Activated CD8-positive, alpha-beta T cell treated with anti-CD3 and anti-CD28 coated beads for 36 hours (primary cell): ENCODE measurements at places on chromosomes 2 and 18. TPM values are rescaled to one million over a fixed set of nuclear protein-coding genes. Genes with fewer than 3 reads are reported as not detected.
A peak's percentile ranks its signal among the peaks of the same experiment; 100 is the strongest.

Gene EIF4E2
- 49.2 TPM for total RNA-seq

- no peak for DNase-seq
- H3K27ac ChIP-seq = no peak overlapping the region
- no peaks in the 10 kb centered on the region for H3K36me3 ChIP-seq
- H3K4me1 ChIP-seq = no peaks in the 10 kb centered on the region
Measured at GRCh38 chr18:58105888-58106260, 61.8 kb downstream of the NEDD4L start.

GRCh38 chr2:104939570-104940217, 85.8 kb downstream of the POU3F3 start:
- H3K36me3 ChIP-seq = no peaks in the 10 kb centered on the region
- DNase-seq = no peak
- no peak overlapping the region for H3K4me3 ChIP-seq
- peaks cover 3% of the 10 kb centered on the region for H3K27me3 ChIP-seq

DNA sequence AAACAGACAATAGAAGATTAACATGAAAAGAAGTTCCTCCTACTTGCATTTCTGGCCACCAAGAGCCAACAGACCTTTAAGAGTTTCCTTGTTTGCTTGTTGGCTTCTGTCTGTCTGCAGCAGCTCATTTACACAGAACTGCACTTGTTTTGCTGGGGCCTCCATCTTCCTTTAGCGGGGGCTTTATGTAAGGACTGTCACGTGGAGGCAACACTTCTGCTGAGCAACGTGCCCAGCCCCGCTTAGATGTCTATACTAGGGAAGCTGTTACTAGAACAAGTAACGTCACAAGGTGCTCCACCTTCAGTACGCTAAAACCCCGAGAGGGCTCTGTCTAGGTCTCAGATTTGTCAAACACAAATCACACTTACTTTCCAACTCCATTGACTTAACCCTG, 104.3 kb upstream of the PXDN start:
- no peaks in the 10 kb centered on the region for H3K36me3 ChIP-seq
- no peak overlapping the region for H3K4me3 ChIP-seq
- H3K4me1 ChIP-seq = no peaks in the 10 kb centered on the region
- DNase-seq = no peak

DNA sequence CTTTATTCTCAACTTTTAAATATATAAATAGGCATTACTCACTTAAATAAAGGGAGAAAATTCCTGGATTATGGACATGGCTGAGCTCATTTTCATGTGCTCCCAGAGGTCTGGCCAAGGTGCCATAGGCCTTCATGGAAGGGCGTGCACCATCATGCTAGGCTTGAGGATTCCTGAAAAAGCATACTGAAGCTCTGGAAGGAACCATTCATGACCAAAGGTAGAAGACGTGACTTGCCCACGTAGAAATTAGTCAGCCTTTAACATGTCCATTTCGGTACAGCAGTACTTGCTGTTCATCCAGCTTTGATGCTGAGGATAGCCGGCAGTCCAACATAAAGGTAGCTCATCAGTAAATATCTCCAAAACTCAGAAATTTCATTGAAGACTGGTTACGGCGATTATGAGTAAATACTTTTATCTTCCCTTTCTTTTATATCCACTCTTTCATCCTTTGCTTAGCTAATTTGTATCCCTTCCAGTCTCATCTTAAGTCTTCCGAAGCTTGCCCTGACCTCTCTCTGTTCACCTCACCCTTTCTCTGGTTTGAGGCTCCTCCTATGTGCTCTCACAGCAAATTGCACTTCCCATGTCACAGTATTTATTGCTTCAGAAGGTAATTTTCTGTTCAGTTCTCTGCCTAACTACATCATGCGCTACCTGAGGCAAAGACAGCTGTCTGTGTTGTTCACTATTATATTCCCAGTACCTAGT, 32.3 kb upstream of the ASNSD1 start:
- H3K4me3 ChIP-seq = no peak overlapping the region
- no peaks in the 10 kb centered on the region for H3K27me3 ChIP-seq
- H3K36me3 ChIP-seq = no peaks in the 10 kb centered on the region
- no peak for DNase-seq

GRCh38 chr2:25266399-25266798, 75.3 kb downstream of the DNMT3A start:
- H3K36me3 ChIP-seq = peaks cover 60% of the 10 kb centered on the region
- H3K4me1 ChIP-seq = peaks cover 27% of the 10 kb centered on the region
- DNase-seq = no peak
- no peak overlapping the region for H3K4me3 ChIP-seq

- H3K4me3 ChIP-seq = peak overlapping the region; percentile 88
- peaks cover 38% of the 10 kb centered on the region for H3K4me1 ChIP-seq
- peak; percentile 65 for DNase-seq
- peak overlapping the region; percentile 92 for H3K27ac ChIP-seq
- peaks cover 38% of the 10 kb centered on the region for H3K36me3 ChIP-seq
Measured at GRCh38 chr2:230713331-230714135, 891 bp downstream of the CAB39 start.
